Kidney tubule cell (primary cell): ENCODE measurements at places on chromosomes 3 and 15.

DNA sequence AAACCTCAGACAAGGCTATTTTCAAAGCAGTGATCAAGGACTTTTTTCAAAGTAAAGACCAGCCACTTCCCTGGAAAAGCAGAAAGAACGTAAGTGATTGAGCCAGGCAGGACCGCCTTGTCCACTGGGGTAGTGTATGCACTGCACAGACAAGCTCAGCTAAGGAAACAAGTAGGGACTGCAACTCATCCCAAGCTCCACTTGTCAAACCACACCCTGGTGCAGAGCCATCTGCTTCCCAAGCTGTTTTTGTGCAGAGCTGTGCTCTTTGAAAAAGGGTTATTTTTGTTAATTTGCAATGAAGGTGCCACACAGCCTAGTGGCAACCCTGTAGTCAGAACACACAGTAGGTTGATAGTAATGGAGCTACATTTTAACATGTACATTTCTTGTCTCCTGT lies 193.3 kb downstream of the ADAMTS9 start:
- no peak for DNase-seq

- no peak for DNase-seq
These were observed 266.9 kb downstream of the ZBBX start for GRCh38 chr3:167113035-167113830.

DNA sequence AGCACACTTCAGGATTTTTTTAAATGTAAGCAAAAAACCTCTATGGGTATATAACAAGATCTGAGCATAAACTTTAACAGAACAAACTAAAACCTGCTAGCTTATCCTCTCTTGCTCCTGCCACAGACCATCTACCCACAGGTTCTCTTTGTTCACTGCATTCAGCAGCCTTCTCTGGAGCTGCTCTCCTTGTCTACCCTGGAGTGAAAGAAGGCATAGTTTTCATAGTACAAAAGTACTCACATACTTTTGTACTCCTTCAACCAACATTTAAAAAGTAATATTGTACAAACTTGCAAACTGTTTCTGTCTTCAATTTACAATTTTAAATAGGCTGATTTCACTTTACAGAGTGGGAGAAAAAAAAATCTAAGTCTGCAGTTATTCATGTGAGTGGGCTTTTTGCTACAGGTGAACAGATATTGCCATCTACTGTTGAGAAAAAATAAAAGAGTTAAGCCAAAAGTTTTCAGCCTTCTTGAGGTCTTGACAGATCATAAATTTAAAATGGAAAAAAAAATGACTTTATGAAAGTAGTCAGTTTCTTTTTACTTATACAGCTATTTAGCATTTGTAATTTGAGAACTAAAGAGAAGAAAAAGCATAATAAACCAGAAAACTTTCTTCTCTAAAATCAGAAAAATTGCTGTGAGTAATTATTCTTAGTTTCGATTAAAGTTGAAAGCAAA lies 20.4 kb downstream of the TERC start:
- peak; percentile 24 for DNase-seq

GRCh38 chr15:100189319-100189718 lies 152.5 kb downstream of the ADAMTS17 start:
- DNase-seq, result no peak

DNA sequence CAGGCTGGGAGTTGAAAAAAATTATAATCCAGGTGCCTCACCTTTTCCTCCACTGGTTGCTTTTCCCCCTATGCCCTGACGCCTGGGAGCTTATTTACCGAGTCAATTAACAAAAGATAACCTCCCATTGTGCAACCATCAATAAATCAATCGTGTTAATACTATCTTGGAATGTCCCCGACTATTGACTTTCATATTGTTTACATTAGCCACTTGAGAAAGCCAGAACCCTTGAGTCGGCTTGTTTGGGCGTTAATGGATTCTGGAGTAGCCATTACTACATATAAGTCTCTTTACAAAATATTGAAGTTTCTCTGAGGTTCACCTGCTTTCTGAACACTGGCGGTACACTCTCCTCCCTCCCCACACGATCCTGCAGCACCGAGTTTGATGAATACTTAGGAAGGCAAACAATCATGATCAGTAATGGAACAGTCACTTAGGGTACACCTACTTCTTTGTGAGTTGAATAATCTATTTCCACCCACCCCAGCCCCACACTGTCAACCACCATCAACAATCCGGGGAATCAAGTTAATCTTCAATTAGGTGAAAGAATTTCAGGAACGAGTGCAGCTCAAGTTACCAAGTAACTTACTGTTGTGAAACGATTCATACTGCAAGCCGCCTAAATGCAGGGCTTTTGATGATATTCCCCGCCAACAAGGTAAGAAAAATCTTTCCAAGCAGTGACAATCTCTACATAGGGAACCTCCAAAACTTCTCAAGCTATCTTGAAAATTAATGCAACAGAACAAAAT lies 159.3 kb upstream of the NR2F2 start:
- DNase-seq, result peak; percentile 80

- DNase-seq, result no peak
These were observed 12.0 kb upstream of the SETD5 start for GRCh38 chr3:9385187-9386077.

DNA sequence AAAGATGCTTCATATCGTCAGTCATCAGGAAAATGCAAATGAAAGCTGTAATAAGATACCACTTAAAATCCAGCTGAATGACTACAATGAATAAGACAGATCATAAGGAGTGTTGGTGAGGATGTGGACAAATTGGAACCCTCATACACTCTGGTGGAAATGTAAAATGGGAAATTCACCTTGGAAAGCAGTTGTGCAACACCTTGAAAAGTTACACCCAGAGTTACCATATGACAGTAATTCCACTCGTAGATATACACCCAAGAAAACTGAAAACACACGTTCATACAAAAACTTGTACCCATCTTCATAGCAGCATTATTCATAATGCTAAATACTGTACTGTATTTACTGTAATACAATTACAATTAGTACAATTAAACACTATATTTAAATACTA lies 2.3 kb downstream of the TTC23 start:
- DNase-seq, result no peak

DNA sequence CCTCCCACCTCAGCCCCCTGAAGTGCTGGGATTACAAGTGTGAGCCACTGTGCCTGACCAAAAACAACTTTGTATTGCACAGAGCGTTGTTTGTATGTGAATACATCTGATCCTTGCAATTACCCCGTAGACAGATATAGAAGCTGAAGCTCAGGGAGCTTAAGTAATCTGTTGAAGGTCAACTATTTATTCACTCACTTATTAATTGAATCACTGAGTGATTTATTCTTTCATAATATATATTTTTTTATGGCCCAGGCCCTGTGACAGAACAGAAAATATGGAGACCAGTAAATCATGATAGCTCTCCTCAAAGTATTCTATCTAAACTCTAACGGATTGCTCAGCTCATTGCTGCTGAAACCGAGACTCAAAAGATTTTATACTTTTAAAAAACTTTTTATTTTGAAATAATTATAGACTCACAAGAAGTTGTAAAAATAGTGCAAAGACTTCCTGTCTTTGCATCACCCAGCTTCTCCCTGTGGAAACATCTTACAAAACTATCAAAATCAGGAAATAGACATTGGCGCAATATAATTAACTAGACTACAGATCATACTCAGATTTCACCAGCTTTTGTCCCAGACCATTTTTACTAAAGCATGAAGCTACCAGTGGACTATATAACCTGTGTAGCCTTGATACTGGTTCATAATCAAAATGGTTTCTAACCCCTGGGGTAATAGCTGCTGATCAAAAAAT lies 466.1 kb downstream of the PDCD6IP start:
- no peak for DNase-seq

DNA sequence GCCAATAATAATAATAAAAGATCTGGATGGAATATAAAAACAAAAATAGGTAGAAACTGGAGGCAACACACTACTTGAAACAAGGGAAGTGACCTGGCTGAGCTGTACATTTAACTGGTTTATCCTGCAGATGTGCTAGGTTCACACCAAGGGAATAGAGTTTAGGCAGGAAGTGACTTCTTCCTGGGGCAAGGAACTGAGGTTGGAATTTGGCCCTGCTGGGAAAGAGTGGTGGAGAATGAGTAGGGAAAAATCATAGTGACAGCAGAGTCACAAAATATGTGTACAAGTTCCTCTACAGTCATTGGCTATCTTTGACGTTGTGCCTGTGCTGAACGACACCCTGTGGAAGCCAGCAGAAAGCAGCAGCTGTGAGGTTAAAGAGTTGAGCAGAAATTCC lies 44.1 kb downstream of the ARHGAP11B start:
- DNase-seq, result peak; percentile 1

DNA sequence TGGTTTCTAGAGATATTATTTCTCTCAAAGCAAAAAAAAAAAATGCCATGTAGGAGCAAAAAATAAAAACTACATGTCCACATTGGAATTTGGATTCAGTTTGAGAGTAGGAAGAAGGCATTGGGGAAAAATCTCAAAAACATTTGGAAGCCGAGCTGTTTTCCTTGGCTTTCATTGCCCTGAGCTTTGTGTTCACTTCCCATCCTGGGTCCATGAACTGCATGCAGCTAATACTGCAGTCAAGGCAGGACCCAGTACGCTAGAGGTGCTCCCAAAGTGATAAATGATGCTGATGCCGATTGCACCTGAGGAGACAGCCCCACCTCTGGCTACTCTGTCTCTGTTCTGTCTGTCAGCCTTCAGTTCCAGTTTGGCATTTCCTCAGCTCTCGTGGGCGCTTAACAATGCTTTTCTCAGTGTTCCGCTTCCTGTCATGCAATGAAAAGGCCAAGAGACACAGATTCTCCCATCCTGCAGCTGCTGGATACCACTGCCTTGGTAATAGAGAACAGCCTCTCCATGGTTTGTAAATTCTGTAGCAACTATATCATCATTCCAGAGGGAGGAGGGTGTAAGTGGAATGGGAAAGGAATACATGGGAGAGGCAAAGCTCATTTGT lies 181.8 kb downstream of the RYR3 start:
- no peak for DNase-seq

- peak; percentile 75 for DNase-seq
These were observed 121.8 kb downstream of the PDZRN3 start for GRCh38 chr3:73502609-73503583.

GRCh38 chr3:177475356-177475665 lies 278.0 kb upstream of the TBL1XR1 start:
- peak; percentile 17 for DNase-seq

DNA sequence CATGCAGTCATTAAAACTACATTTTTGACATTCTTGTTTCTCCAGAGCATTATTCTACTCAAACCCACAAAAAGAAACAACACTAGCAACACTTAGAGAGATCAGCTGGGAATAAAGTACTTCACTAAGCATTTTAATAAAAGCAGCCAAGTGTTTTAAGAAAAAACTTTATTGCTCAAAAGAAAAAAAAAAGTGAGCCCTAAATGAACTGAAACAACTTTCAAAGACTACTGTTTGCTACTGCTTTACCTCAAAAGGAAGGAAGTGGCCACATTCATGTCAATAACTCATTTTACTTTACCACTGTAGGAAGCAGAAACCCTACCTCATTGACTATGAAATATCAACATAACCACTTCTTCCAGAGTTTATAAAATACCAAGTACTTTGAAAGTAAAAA lies 91.3 kb downstream of the UACA start:
- DNase-seq, result no peak

- DNase-seq, result peak; percentile 85
These were observed 202.0 kb downstream of the AKAP13 start for GRCh38 chr15:85582131-85583079.

DNA sequence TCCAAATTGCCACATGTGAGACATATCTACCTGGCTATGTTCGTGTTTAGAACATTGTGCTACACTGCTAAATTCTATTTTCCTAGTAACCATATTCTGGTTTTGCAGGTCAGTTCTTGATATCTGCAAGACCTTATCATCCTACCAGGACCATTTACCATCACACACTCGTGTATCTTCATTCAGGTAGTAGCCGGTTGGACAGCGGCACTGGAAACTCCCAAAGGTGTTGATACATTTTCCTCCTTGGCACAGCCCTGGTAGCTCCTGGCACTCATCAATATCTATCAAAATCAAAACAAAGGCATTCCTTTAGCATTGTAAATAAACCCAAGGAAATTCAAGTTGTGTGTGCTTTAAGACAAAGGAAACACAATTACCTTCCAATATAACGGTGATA lies 134.2 kb downstream of the DUT start:
- DNase-seq, result no peak

DNA sequence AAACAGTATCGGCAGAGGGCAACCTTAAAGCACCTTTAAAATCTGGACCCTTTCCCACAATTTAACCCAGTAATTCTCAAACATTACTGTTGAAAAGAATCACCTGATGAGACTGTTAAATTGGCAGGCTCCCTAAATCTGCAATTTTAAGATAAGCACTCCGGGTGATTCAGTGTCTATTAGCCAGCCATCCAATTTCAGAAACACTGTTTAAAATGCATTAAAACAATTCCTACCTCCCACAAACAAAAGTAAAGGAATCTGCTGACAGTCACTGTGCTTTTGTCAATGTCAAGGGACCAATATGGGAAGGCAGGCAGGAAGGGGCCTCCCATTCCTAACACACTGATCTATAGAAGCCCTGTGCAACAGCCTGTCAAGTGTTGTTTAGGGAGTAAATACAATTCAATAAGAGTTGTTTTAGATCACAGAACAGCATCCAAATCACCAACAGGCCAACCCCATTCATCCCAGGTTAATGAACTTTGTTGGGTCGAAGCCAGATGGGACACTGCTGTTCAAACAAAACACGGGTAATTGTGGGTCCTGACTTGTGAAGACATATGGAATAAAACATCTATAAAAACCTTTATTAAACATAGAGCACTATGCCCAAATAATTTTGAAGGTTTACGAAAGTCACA lies 21.4 kb downstream of the SIAH2 start:
- DNase-seq, result no peak

GRCh38 chr3:177929310-177929709 lies 606.9 kb upstream of the KCNMB2 start:
- peak; percentile 58 for DNase-seq

- no peak for DNase-seq
These were observed 43.4 kb downstream of the RETNLB start for GRCh38 chr3:108713816-108714215.

DNA sequence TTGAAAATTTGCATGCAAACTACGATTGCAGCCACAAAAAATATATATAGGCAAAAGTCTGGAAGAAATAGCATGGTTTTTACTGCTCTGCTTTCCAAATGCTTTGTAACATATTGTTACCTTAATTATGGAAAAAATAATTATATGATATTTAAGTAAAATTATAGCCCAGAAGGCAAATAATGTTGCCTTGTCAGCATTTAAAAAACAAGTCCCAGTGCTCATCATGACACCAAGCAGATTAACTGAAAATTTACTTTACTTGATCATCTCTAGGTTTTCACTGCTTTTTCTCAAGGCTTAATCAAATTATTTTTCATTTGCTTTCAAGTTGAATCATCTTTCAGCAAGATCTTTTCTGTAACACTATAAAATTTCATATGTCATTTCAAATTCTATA lies 262.9 kb downstream of the ZMAT3 start:
- no peak for DNase-seq
